ENCODE measurements at places on chromosomes 7 and 10. TPM values are rescaled to one million over a fixed set of nuclear protein-coding genes. Genes with fewer than 3 reads are reported as not detected.

Gene RNF32
- 0.72 TPM for polyA plus RNA-seq

Gene RP9
- polyA plus RNA-seq: 11.0 TPM

Gene CTAGE15
- not detected for polyA plus RNA-seq

Gene GRID1
- 0.31 TPM for polyA plus RNA-seq

Gene CYP26C1
- polyA plus RNA-seq: 0.93 TPM

Gene TRIM50
- 0.25 TPM for polyA plus RNA-seq

Gene CPEB3
- polyA plus RNA-seq: 0.53 TPM

Gene FBXL13
- polyA plus RNA-seq: 1.2 TPM

Gene HDAC9
- 7.3 TPM for polyA plus RNA-seq

Gene ASB10
- polyA plus RNA-seq: not detected

Gene LIPF
- not detected for polyA plus RNA-seq

Gene BMPER
- 0.61 TPM for polyA plus RNA-seq

Gene CYP2C19
- not detected for polyA plus RNA-seq

Gene GUSB
- 71.3 TPM for polyA plus RNA-seq

Gene LMOD2
- not detected for polyA plus RNA-seq

Gene TLX1
- not detected for polyA plus RNA-seq
